ENCODE measurements at places on chromosomes 7 and 10.

DNA sequence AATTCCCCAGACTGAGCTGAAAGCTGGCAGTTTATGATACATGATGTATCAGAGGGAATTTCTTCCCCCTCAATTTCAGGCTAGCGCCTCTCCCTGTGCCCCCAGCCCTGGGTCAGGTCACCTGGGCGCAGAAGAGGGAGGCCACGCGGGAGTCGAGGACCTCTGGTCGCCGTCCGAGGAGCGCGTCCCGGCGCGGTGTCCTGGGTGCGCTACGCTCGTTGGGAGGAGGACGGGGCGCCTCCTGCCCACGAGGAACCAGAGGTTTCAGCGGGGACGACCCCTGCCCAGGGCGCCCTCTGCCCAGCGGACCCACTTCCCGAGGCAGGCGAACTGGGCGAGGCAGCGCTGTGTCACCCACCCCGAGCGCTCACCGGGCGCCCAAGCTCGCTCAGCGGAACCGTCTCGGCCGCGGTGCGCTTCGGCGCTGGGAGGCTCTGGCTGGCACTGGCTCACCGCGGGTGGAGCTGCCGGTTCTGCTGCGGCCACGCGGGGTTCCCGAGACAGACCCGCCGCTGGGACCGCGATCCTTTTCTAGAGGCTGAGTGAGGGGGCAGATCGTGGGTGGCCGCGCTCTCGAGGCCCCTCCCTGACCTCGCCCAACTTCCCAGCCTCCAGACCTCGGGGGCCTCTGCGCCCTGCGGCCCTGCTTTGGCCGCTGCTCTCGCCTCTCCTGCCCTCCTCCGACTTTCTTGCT is at the start of gene FAM237B:
FAM237B (minus strand) TSS at position 504 of the 694 bp plus-strand sequence. CDS start 1,556 bp downstream, outside the sequence.
- DNase-seq: no peak

- DNase-seq: no peak
Observed at GRCh38 chr7:16460789-16461493, 4.6 kb downstream of the SOSTDC1 start.

DNA sequence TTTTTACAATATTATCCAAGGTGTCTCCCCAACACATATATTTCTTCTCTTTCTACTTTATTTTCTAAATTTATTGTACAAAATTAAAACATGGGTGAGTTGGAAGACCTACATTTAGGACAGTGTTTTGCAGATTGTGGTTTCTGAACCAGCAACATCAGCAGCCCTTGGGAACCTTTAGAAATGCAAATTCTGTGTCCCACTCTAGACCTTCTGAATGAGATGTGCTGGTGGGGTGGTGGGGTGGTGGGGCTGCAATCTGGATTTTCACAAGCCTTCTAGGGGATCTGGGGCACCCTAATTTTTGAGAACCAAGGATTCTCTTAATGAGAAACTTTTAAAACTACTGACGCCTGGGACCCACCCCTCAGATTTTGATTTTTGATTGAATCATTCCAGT is 7.4 kb upstream of the PAPSS2 start:
- DNase-seq: no peak

- DNase-seq: no peak
Observed at GRCh38 chr10:89887830-89888229, 186.4 kb downstream of the KIF20B start.

DNA sequence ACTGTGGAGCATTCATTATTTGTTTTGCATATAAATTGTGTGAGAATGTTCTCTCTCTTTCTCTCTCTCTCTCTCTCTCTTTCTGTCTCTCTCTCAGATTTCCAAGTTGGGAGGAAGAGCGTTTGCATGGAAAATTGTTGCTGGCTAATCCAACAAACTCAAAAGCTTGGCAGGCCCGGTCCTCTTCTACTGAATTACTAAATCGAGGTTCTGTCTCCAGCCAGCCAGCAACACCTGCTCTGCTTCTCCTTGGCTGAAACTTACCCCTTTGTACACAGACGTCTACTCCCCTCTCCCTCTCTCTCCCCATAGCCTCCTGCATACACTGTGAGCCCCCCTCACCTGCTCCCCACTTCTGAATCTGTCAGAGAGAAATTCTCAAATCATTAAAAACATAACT is 996.4 kb upstream of the AUTS2 start:
- DNase-seq: no peak

- DNase-seq: no peak
Observed at GRCh38 chr7:129373651-129374428, 60.4 kb upstream of the STRIP2 start.

- no peak for DNase-seq
Observed at GRCh38 chr10:132906106-132906505, 36.3 kb downstream of the CFAP46 start.

DNA sequence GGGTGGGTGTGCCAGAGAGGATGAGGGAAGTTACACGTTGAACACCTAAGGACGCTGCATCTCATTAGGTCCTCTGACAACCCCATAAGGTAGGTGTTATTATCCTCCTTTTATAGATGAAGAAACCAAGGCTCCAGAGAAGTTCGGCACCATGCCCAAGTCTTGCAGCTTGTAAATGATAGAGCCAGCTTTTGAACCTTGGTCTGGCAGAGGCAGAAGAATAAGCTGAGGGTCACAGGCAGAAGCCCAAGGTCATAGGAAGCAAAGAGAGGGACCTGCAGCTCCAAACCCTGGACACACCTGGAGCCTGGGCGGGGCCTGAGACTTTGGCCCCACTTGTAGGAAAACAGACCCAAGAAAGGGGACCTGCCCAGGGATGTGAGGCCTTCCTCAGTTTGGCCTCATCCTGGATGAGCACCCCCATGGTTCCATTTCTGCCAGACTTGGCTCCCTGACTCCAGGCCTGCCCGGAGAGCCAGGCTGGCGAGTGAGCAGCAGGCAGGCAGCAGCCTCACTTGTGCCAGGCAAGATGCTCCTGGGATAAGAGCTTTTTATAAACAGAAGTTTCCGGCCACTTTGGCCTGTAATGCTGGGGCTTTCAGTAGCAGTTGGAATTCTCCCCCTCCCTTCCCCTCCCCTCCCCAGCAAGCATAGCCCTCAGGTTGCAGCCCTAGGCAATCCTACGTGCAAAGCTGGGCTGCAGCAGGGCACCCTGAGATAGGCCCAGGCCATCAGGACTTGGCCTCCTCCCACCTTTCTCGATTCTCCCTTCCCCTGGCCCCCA is 2.4 kb downstream of the KCNH2 start:
- DNase-seq: no peak

- no peak for DNase-seq
Observed at GRCh38 chr10:60252688-60253087, 137.0 kb downstream of the ANK3 start.

DNA sequence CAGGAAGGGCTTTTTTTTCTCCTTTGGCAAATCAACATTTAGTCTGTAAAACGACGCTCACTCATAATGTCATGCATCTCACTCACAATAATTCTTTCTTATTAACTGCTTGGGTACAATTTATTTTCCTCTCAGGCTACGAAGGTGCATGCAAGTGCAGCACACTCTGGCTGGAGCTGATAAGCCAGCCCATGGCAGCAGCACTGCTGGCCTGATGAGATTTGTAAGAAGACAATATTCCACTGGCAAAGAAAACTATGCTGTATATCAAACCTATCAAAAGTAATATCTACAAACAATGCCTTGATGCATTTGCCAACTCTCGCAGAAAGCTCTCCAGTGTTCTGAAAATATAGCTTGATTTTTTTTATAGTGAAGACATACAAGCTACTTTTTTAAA is 170.0 kb upstream of the PHF14 start:
- no peak for DNase-seq

- no peak for DNase-seq
Observed at GRCh38 chr10:107443813-107444212, 279.3 kb upstream of the SORCS1 start.

DNA sequence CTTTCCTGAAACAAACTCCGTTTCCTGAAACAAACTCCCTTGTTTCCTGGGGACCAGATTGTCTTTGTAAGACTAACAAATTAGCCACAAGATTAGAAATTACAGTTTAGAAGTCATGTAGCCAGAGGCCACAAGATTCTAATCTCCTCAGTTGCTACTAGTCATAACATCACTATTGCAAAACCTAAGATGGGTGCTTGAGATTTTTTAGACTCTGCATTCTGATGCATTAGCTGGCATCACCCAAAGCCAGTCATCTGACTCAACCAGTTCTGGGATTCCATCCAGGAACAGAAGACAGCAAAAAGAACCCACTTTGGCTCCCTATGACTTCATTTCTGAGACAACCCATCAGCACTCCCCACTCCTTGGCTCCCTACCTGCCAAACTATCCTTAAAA is 367.9 kb upstream of the MBL2 start:
- DNase-seq: no peak

DNA sequence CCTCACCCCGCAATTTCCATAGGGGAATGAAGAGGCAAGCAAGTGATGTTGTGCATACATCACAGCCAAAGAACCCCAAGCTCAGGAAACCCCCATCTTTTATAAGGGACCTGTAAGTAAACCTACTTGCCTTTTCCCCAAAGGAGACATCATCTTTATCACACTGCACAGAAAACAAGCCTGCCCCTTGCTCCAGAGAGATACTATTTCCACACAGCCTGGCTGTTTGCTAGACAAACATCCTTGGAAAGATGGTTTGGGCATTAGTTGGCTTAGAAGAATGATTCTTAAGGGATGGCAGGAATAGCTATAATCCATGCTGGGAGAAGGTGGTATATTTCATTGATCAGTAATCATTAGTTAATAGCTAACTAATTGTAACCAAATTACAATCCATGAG is 123.7 kb upstream of the SEC61G start:
- DNase-seq: no peak

DNA sequence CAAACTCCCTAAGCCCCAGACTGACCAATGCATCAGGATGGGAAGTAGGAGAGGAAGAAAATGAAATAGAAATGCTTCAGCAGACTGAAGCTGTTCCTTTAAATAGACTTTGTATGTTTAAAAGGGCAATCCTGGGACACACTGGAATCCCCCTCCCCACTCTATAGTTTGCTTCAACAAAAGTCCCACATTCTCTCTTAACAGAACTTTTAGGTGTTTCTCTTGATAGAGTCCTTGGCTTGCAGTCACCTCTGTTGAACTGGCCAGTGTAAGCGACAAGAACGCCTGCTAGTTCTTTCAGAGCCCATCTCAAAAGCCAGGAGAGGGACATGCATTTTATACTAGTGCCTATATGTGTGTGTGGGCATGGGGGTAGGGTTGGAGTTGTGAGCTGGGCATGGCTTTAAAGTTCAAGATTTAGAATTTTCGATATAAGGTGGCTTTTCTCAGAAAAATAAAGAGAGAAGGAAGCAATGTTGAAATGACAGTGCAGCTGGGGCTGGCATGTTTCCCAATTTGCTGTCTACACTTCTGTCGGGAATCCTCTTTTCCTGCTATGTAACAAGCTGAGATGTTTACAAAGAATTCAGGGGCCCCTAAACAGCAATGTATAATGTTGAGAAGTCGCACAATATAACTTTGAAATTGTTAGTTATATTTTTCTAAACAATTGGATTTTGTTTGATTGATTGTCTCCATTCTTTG is 2.1 kb downstream of the TBX20 start:
- no peak for DNase-seq

GRCh38 chr10:112538168-112538567 is 91.2 kb downstream of the VTI1A start:
- no peak for DNase-seq

DNA sequence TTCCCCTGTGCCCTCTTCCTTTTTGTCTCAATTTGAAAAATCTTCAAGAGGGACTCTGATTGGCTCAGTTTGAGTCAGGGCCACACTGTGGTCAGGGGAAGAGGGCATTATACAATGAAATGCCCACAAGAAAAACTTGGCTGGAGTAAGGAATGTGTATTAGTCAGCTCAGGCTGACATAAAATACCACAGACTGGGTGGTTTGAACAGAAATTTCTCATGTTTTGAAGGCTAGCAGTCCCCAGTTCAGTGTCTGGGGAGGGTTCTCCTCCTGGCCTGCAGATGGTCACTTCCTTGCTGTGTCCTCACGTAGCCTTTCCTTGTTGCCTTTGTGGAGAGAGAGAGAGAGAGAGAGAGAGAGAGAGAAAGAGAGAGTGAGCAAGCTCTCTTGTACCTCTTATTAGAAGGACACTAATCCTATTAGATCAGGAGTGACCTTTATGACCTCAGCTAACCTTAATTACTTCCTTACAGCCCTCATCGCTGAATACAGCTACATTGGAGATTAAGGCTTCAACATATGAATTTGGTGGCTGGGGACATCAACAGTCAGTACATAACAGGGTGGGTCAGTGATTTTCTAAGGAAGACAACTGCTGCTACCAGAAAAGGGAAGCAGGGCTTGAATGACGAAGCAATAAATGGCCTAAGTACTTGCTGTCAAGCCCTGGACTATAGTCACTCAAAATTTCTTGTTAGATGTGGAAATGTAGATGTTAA is 25.8 kb upstream of the FAM13C start:
- no peak for DNase-seq

DNA sequence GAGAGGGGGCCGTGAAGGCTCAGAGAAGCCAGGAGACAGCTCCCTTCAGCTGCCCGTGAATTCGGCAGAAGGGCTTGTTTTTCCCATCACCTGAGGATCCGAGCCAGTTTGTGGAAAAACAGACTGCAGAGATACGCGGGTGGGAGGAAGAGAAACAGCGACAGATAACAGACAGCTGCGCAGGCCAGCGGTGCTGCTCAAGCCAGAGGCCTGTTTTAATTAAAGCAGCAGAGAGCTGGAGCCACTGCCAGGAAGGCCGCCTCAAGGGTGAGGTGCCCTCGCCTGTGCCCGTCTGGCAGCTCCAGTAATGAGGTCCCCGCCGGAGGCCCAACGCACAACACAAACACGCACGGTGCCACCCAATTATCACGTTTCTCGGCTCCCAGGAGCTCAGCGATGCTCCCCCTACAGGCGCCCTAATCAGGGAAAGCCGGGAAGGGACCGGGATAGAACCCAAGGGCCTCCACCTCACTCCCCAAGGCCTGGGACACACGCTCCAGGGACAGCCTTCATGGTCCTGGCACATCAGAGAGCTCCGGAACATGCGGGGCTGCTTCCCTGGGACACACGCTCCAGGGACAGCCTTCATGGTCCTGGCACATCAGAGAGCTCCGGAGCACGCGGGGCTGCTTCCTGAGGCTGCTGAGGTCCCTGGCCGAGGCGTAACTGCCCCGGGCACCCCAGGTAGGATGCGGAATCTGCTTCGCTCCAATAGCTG is 60.6 kb upstream of the DNAAF5 start:
- DNase-seq: no peak

DNA sequence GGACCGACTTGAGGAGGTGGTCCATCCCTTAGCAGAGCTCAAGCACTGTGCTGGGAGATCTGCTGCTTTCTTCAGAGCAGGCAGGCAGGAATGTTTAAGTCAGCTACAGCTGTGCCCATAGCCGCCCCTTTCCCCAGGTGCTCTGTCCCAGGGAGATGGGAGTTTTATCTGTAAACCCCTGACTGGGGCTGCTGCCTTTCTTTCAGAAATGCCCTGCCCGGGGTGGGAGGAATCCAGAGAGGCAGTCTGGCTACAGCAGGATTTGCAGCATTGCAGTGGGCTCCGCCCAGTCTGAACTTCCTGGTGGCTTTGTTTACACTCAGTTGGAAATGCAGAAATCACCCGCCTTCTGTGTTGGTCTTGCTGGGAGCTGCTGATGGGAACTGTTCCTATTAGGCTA is 51.2 kb upstream of the SEMA3A start:
- no peak for DNase-seq

DNA sequence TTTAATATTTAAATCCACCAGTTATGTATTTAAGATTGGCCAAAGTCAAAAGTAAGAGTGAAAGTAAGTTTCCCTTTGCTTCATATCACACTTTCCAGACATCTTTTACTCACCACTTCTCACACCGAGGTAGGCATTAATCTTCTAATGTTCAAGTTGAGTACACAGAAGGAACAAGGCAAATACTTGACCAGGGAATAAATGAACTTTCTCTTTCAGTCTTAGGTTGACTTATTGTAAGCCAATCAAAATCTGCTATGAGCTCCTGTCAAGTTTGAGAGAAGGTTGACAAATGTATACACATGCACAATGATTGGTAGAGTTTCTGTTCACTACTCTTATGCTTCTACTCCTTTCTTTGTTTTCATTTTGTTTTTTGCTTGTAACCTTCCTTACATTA is 842.5 kb downstream of the REEP3 start:
- DNase-seq: no peak

Data from hypothalamus (tissue), 51 donors.